Spinal cord (tissue), 10 donors: ENCODE measurements at places on chromosomes 7 and 10. TPM values are rescaled to one million over a fixed set of nuclear protein-coding genes. Genes with fewer than 3 reads are reported as not detected.

DNA sequence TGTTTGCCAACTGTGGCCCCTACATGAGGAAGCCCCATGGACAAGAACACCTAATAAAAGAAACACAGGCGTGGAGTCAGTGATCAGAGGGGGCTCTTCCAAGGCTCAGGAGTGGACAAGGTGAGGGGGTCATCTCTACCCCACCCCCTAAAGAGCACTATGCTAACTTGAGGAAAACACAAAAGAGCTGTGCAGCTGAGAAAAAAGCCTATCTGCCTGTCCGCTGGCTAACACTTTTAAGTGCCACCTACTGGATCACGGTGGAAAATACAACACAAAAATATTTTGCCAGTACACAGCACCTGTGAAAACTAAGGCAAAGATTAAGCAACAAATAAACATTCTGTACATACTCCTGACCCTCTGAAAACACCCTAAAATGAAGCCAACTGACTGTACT is 53.1 kb upstream of the COBL start:
- no peak for DNase-seq
- no peak overlapping the region for H3K27ac ChIP-seq
- H3K4me3 ChIP-seq, result no peak overlapping the region
- H3K4me1 ChIP-seq, result peaks cover 5% of the 10 kb centered on the region
- H3K27me3 ChIP-seq, result no peaks in the 10 kb centered on the region

DNA sequence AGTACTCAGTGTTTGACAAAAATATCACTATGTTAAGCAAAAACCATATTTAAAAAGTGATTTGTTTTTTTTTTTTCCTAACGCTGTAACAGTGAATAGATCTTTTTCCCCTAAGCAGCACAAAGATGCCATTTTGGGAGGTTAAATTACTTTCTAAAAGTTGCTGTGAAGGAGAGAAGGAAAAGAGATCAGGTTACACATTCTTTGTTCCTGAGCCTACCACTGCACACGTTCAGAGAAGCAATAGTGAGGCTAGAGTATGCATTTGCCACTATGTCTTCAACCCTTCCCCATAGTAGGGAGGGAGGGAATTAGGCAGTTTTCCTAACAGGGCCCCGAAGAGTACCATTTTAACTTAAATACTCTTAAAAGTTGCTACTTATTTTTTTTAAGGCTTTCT is 38.9 kb downstream of the BMPR1A start:
- no peak overlapping the region for H3K4me3 ChIP-seq
- H3K36me3 ChIP-seq, result peaks cover 3% of the 10 kb centered on the region
- H3K27me3 ChIP-seq, result no peaks in the 10 kb centered on the region
- H3K27ac ChIP-seq, result peak overlapping the region; percentile 64
- peak; percentile 51 for DNase-seq
- no peaks in the 10 kb centered on the region for H3K4me1 ChIP-seq

GRCh38 chr7:128406314-128407232 is 3.2 kb downstream of the IMPDH1 start:
- no peak overlapping the region for H3K27ac ChIP-seq
- no peak for DNase-seq
- peaks cover 13% of the 10 kb centered on the region for H3K36me3 ChIP-seq
- peaks cover 56% of the 10 kb centered on the region for H3K4me1 ChIP-seq
- peaks cover 3% of the 10 kb centered on the region for H3K27me3 ChIP-seq

DNA sequence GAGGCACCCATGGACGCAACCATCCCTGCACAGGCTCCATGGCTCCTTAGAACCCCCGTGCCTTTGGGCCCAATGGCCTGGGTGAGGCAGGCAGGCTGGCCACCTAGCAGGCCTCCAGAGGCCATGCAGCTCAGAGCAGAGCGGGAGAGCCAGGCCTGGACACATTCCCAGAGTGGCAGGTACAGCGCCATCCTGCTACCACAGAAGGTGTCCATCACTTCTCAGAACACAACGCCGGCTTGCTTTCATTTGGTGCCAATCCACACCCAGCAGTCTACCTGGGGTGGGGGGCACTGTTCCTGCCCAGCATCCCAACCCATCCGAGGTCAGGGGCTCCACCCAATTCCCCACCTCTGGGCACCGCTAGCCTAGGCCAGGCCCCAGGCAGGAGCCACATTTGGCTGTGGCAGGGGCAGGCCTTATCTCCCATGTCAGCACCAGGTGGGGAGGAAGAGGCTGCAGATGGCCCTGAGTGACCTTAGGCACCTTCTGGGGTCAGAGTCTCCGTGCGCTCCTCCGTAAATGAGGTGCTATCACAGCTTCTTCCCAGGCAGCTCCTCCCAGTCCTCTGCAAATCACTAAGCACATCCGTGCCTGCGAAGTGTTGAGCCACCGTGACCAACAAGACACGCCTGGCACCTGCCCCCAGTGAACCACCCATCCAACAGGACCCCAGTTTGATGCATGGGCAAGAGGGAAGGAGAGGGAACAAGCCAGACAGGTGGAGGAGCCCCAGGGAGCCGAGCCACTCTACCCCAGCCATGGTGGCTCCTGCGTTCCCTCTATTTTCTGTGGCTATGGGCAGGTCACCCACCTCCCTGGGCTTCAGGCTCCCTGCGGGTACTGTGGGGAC is 14.2 kb downstream of the KCNH2 start:
- H3K27ac ChIP-seq, result no peak overlapping the region
- H3K27me3 ChIP-seq, result no peaks in the 10 kb centered on the region
- H3K4me1 ChIP-seq, result peaks cover 44% of the 10 kb centered on the region
- peaks cover 56% of the 10 kb centered on the region for H3K36me3 ChIP-seq
- DNase-seq, result no peak

The BLNK gene
- 7.7 TPM for total RNA-seq
